ENCODE measurements at places on chromosomes 2 and 18. TPM values are rescaled to one million over a fixed set of nuclear protein-coding genes. Genes with fewer than 3 reads are reported as not detected.

TMEFF2 gene
- 5.0 TPM for total RNA-seq

CNGA3 gene
- total RNA-seq = not detected

MLPH gene
- total RNA-seq = 9.9 TPM

GAREM2 gene
- total RNA-seq = not detected

EIF5B gene
- 11.7 TPM for total RNA-seq

DTYMK gene
- 96.1 TPM for total RNA-seq

CYS1 gene
- 1.1 TPM for total RNA-seq

ACYP2 gene
- 15.8 TPM for total RNA-seq

TSPYL6 gene
- total RNA-seq = not detected

SIGLEC15 gene
- total RNA-seq = 3.5 TPM

XIRP2 gene
- not detected for total RNA-seq

CD8B gene
- not detected for total RNA-seq

All from H4 (cell line).